ENCODE measurements at places on chromosomes 5 and 9.

DNA sequence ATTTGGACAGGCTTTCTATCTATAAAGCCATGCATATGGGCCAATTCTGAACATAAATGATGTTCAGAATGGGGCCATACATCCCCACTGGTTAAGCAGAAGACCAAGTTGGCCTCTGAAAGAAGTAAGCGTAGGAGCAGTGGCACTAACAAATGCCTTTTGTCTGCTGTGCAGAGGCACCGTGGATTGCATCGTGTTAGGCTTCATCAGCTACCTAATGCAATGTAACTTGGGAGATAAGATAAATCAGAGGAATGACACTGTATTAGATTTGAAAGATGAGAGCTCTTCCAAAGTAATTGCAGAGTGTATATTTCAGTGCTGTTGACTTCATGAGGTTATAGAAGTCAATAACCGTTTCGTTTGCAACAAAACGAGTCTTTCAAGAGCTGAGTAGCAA lies 148.1 kb downstream of the PARP8 start:
- DNase-seq = no peak

DNA sequence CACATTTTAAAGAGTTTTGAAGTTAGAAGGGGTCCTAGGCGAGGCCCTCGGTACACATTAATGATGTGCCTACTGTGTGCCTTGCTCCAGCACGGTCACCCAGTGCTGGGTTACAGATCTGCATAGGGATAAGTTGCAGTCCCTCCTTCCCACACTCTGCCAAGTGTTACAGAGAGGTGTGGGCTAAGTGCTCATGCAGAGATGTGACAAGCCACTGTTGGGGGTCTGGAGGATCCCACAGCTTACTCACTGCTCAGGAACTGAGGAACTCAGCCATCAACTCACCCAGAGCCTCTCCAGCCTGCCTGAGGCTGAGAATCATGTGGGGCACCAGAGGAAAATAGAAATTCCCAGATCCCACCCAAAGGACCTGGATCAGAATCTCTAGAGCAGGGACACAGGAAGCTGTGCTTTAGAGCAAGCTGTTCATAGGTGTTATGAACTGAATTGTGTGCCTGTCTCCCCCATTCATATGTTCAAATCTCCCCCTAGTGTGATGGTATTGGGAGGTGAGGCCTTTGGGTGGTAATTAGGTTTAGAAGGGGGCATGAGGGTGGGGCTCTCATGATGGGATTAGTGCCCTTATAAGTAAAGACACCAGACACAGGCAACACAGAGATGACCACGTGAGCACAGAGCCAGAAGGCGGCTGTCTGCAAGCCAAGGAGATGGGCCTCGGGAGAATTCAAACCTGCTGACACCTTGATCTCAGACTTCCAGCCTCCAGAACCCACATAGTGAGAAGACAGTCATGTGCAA lies 164.1 kb downstream of the HSD17B3 start:
- no peak for DNase-seq

DNA sequence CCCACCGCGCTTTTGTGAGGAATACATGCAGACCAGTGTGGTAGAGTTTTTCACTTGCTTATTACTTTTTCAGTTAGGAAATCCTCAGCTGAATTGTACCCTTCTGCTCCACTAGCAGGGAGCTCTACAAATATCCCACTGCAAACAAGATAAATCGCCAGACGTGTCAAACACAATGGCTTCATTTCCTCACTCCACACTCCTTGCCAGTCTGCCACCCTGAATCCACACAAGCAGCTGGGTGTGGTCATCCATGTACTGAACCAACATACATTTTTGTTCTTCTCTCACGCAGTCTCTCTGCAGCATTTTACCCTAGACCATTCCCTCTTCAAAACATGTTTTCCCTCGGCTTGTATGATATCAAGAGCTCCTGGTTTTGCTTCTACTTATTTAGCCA lies 3.7 kb upstream of the ROR2 start:
- no peak for DNase-seq

GRCh38 chr5:161585798-161586197 lies 39.3 kb upstream of the GABRB2 start:
- no peak for DNase-seq

DNA sequence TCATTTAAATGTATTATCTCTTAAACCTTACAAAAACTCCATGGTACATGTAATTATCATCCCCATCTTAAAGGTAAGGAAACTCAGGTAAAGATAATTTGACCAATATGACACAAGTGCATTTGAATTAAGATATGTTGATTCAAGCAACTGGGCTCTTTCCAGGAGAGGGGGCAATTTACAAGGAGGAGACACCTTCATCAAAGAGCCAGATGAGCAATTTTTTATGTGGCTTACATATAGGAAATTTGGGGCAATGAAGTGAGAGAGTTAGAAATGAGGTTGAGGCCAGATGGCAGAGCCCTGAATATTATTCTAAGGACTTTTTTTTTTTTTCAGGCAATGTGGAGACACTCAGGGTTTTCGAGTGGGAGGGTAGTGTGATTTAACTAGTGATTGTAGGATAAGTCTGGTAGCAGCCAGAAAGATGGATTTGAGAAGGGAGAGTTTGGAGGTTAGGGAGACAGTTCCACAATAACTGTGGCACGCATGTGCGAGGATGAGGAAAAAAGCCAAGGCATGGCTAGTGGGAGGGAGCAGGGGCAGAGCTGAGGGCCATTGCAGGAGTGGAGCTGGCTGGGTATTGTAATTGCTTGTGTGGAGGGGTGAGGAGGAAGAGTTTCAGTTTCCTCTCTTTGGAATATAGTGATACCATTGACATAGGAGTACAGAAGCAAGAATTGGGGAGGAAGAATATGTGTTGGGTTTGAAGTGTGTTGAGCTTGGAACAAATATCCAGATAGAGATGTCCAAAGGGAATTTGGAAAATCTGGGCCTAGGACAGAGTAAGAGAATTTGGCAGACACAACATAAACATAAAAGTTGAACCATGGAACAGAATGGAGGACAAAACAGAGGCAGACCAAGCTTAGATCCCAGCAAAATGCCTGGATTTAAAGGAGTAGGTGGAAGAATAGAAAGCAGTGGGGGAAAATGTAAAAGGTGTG lies 72.0 kb downstream of the ACTBL2 start:
- no peak for DNase-seq

- DNase-seq = no peak
These were observed 659.8 kb downstream of the TLE4 start for GRCh38 chr9:80231318-80232236.

DNA sequence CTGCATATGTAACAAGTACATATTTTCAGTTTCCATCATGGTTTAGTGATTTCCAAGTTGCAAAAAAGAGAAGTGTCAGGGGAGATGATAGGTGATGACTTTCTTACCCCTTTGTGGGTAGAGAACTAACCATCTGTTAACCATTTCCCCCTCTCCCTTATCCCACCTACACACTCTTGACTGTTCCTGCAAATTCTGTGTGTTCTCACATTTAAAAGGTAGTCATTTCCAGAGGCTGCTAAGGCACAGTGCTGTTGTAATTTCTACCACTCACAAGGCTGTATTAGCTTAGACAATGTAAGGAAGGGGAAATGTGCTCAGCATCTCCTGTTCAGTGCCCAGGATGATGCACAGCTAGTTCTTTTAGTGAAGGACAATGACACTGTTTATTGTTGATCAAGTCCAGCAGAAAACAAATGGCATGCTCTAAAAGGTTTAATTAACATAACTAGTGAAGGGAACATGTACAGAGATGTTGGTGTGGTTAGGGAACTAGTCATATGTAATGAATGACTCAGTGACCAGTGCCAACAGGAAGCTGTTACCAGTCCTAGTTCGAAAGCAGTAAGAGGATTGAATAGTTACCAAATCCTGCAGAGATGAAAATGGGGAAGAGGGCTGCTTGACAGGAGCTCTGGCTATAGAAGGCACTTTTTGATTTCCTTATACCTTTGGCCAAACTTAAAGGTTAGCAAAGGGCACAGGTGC lies 165.1 kb downstream of the PLK2 start:
- no peak for DNase-seq

DNA sequence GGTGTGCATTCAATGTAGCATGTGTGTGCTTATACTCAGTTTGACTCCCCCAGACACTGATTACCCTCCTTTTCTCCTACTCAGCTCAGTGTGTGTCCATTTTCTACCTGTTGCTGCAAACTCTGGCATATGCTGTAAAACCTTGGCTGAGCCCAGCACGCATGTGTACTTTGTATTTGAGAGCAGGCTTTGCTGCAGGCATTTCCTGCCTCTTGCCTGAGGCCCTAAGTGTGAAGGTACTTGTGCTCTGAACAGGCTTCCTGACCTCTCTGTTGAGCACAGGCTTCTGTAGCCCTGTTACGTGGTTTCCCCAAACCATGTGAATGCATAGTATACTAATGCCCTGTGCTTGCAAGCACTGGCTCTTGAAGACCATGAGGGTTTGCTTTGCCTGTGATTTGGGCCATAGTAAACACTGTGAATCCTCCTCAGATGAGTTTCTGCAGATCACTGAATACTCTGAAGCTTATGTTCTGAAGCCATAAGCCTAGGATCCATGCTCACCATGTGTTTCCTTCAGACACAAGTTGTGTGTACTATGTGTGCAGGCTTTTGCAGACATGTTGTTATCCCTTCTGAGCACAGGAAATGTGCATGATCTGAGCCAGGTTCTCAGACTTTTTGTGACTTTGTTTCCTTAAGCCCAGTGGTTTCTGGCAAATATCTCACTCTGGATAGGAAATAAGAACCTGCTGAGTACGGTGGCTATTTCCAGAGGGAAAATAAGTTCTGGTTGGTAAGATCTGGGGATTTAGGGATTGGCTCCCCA lies 124.9 kb upstream of the RUSC2 start:
- no peak for DNase-seq

- DNase-seq = no peak
These were observed 47.3 kb downstream of the TMEM167A start for GRCh38 chr5:83029912-83030311.

- DNase-seq = no peak
These were observed 225.3 kb downstream of the NR2F1-AS1 start for GRCh38 chr5:93355691-93356090.

GRCh38 chr5:39149966-39150365 lies 69.4 kb downstream of the FYB1 start:
- no peak for DNase-seq

GRCh38 chr5:1806974-1807373 lies 5.8 kb downstream of the NDUFS6 start:
- DNase-seq = no peak

DNA sequence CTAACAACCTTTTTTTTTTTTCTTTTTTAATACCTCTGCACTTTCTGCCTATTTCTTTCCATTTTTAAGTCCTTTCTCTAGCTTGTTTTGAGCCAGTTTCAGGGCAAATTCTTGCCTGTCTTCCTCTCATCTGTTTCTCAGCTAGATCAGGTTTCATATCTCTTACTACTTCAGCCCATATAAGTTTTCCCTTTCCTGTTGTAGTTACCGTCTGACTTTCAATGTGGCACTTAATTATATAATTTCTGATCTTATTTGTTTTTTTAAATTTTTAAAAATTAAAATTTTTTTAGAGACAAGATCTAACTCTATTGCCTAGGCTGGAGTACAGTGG lies 104.7 kb upstream of the ELL2 start:
- no peak for DNase-seq

- no peak for DNase-seq
These were observed 14.4 kb upstream of the CCDC69 start for GRCh38 chr5:151238303-151238741.
